ENCODE measurements at places on chromosomes 1 and 21.

DNA sequence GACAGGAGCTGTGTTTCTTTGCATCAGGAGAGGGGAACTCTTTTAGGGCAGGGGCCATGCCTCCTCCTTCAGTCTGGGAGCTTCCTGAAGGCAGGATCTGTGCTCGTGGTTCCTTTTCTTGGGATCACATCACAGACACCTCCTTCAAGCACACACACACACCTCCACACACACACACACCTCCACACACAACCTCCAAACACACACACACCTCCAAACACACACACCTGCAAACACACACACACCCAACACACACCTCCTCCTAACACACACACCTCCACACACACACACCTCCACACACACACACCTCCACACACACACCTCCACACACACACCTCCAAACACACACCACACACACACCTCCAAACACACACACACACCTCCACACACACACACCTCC is 10.5 kb downstream of the LGR6 start:
- DNase-seq: no peak

DNA sequence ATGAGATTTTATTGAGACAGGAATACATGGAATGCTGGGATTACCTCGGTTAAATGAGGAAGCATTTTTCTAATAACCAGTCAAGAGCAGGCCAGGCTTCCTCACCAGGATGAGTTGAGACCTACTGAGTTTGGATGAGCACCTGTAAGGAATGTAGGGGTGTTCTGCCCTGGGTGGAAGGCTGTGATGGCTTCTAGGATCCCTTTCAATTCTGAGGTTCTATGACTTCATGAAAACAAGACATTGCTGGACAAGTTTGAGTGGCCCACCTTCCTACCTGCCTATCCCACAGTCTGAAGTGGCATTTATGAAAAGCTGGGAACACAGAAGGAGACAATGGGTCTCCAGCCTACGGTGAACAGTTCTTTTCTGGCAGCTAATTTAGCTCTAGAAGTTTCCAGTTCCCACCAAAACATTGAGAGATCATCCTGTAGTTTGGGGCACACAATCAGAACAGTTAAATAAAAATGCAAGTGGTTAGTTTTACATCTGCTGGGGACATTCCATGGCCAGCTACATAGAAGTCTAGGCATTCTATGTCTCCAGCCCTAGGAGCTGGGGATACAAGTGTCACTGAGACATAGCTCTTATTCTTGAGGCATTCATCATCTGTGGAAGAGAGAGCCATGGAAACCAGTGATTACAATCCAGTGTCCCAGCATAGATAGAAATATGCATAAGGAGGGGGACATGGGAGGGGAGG is 51.3 kb upstream of the TSPAN2 start:
- no peak for DNase-seq

GRCh38 chr1:159248311-159248710 is 43.6 kb downstream of the ACKR1 start:
- DNase-seq: no peak

GRCh38 chr21:39788383-39788782 is 43.4 kb downstream of the IGSF5 start:
- peak; percentile 76 for DNase-seq

All from right renal pelvis (tissue), 4 donors.